ENCODE measurements at places on chromosomes 13 and 19. TPM values are rescaled to one million over a fixed set of nuclear protein-coding genes. Genes with fewer than 3 reads are reported as not detected.

DNA sequence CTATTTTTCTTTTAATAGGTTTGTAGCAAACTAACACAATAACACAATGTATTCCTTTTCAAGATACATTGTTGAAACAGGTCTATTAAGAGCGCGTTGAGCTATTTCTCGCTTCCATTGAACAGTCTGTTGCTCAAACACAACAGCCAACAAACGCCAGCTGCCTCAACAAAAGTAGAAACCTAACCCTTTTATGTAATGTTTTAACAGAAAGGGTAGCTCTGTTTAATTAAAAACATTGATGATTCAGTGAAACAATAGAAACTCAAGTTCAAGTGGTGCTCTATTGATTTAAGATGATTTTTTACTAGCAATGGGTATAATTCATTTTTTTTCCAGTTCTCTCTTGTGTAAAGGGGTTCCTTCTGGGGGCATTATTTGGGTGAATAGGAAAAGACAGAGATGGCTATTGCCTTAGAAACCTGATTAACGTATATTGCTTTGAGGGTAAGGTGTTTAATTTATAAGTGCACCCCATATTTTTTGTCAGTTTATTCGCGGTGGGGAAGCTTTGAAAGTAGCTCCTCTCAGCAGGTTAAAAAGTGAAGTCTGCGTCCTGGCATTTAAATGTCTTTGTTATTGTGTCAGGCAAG, 14.9 kb downstream of the ZIC2 start:
- DNase-seq: no peak

FCAR gene
- not detected for polyA plus RNA-seq

CRX gene
- polyA plus RNA-seq: 0.21 TPM

- DNase-seq: no peak
These were observed 162.1 kb upstream of the TMTC4 start for GRCh38 chr13:100836711-100837110.

STARD13 gene
- 23.7 TPM for polyA plus RNA-seq

KIR2DL3 gene
- not detected for polyA plus RNA-seq

MVB12A gene
- polyA plus RNA-seq: 97.6 TPM

DNA sequence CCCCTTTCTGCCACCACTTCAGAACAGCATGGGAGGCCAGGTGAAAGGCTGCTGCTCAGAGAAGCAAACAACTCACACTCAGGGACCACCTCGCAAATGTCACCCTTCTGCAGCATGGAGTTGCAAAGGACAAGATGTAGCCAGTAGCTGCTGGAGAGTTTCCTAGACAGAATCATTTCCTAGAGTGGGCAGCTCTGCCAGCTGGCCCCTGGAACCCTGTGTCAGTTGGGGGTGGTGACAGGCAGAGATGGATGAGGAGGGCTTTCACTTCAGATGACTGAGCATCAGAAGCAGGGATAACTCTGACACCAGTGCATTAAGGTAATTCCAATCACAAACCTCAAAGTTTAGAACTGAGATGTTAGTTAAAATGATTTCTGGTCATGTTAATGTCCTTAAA, 34.4 kb upstream of the EPHX3 start:
- DNase-seq: no peak

DNA sequence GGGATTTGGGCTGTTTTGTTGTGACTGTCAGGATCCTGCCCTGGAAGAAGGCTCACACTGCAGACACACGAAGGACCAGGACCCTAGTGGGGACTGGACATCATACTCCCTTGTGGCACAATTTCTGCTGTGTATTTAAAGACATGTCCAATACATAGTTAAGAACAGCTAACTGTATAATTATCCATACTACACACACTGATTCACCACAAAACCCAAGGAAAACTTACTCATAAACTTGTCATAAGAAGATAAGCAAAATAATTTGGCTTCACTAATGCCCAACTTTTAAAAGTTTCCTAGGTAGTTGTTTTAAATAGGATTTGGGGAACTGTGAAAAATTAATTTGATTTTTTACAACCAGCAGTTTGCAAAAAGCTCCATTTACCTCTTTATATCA, 46.1 kb downstream of the LATS2 start:
- DNase-seq: no peak

DNA sequence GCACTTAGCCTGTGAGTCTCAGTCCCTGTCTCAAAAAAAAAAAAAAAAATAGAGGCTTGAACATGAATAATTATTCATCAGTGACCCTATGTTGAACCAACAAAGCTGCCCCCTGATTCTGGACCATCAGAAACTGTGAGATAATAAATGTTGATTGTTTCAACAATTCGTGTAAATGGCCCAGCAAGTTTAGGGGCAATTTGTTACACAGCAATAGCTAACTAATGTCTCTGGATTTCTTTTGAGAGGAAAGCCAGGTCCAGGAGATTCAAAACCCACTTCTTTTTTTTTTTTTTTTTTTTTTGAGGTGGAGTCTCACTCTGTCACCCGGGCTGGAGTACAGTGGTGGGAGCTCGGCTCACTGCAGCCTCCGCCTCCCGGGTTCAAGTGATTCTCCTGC, 12.5 kb upstream of the TLE6 start:
- no peak for DNase-seq

GRCh38 chr13:75879656-75880055, 243.5 kb downstream of the LMO7 start:
- DNase-seq: no peak

- DNase-seq: no peak
These were observed 167.2 kb downstream of the KLF5 start for GRCh38 chr13:73225990-73226389.

DNA sequence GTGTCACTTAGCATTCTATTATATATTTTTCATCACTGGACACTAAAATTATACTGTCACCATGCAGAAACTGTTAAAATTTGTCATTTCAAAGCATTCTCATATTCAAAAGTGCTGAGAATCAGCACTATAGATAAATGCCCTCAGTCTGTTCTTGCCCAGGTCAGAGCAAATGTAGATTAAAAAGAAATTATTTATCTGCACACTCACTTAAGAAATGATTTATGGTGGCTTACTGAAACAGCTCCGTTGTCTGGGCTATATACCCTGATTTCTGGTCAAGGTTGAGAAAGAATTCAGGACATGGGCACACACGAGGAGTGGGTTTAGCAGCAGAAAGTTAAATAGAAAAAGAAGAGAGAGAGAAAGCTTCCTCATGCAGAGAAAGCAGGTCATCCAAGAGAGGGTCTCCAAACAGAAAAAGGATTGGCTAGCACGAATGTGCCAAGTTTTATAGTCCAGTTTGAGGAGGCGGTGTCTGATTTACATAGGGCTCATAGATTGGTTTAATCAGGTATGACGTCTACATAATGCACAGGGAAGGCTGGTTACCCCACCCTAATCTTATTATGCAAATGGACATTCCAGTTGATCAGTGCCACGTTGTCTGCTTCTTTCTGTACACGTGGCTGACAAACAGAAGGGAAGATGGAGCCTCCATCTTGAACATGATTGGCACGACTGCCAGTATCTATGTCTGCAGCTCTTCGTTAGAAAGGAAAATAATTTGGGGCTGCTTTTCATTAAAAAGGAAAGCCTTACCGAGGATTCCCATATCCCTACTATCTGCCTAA, 47.3 kb upstream of the N4BP2L1 start:
- no peak for DNase-seq

DNA sequence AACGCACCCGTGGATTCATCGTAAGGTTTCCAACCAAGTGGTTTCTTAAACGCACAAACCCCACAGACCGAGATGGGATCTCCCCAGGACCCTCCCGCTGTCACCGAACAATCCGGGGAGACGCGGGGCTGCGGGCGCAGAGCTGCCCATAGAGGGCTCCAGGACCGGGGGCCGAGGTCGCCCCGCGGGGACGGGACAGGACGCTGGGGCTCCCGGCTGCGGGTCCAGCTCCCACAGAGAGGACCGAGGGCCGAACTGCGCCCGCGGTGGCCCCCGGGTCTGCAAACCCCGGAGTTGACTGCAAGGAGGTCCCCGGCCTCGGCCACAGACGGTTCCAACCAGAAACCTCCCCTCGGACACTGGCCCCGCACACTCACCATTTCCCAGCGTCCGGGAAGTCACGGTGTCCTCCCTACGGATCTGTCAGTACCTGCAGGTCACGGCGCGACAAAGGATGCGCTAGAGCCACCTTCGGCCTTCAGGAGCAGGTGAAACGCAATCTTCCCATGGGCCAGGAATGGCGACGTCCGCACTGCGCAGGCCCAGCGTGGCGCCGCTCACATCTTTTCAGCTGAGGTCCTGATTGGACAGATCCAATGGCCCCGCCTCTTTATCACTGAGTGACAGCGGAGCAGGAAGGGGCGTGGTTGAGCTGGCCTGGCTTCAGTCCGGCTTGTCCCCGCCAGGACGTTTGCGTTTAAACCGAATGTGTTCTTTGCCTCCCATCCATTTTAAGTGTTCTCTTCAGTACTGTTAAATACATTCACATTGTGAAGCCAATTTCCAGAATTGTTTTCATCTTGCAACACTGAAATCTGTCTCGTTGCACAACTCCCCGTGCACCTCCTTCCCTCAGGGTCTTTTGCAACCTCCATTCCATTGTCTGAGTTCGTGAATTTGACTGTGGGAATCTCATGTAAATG, at the start of gene ZNF14:
ZNF14 (minus strand) TSS at position 534 of the 923 bp plus-strand sequence; CDS start at position 380, 154 bp downstream.
- DNase-seq: peak; percentile 95

DNA sequence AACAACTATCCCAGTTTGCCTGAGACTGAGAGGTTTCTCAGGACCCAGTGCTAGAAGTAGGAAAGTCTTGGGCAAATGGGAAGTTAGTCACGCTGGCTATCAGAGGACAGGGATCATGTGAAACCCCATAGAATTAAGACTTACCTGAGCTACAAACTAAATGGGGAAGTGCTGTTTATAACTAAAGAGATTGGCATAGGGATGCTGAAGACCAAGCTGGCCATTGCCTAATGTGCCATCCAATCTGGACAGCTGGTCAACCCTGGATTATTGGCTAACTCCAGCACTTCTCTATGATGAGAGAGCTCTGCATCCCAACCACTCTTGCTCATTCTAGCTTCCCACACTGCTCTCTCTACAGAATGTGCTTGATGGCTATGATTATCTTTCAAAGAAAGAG, 216.1 kb downstream of the TDRD3 start:
- DNase-seq: no peak

GRK1 gene
- polyA plus RNA-seq: 0.19 TPM

OVOL3 gene
- polyA plus RNA-seq: not detected

DNA sequence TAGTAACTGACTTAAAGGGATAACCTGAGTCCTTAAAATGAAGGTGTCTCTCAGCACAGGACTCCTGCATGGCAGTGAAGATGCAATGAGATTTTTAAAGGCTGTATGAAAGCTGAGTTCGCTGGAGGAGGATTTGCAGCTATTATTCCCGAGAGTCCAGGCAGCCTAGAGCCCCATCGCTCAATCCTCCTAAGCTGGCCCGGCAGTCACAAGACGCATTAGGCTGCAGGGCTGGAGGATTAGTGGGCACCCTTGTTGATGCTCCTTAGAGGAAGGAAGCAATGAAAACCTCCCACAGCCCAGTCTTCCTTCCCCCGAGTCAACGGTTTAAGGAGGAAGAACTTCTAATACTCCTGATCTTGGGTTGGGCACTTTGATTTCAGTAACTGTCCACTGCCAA, 239.5 kb downstream of the EFNB2 start:
- DNase-seq: no peak

GIPR gene
- polyA plus RNA-seq: 1.1 TPM

- DNase-seq: no peak
These were observed 1.3 kb downstream of the SIRT6 start for GRCh38 chr19:4181053-4181508.

DNA sequence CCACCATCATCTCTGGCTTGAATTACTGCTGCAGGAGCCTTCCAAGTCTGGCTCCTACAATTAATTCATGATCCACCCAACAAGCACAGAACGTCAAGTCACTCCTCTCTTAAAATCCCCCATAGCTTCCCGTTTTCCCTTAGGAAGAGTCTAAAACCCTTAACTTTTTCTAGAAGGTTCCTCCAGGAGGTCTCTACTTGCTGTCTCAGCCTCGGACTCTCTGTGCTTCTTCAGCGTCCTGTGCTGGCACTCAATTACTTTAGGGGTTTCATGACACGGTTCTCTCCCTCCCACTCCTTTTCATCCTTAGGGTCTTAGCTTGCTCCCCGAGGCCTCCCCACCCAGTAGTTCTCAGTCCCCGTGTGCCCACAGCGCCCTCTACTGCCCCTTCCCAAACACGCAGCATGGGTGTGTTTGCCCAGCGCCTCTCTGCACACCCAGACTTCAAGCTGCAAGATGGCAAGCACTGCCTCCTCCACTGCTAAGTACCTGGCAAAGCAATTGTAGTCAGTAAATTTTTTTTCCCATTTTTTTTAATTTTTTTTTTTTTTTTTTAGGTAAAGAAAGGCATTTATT, 25.8 kb upstream of the MAP3K10 start:
- no peak for DNase-seq

DNA sequence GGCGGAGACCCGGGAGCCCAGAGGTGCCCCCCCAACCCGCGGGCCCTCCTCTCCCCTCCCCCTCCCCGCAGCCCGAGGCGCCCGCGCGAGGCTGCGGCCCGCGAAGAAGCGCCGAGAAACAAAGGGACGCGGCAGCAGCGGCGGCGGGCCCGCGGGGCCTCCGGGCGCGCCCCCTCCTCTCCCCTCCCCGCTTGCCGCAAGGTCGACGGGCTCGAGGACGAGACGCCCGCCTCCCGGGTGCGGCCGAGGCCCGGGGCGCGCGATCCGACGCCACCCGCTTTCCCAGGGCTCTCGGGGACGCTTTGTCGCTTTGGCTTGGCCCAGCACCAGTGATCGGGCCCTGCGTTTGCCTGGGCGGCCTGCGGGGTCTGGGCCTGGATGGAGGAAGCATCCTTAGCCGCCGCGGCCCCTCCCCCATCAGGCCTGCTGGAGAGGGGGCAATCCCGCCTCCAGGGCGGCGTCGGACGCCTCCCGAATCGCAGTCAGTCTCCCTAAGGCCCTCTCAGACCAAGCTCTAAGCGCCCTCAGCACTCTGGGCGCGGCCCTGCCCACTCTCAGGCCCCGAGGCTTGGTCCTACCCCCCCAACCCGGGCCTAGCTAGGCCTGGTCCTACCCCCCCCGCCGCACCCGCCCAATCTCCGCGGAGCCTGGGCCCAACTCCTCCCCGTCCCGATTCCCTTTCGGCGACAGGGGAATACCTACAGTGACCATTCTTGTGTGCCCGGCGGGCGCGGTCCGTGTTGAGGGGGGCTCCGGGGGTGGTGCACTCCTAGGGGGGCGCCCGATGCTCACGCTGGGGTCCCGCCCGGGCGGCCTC, 740 bp downstream of the ELAVL3 start:
- no peak for DNase-seq

CLEC4G gene
- not detected for polyA plus RNA-seq

CYP2F1 gene
- polyA plus RNA-seq: 0.21 TPM

- DNase-seq: no peak
These were observed 13.1 kb downstream of the ZNF14 start for GRCh38 chr19:19719798-19720197.

DNA sequence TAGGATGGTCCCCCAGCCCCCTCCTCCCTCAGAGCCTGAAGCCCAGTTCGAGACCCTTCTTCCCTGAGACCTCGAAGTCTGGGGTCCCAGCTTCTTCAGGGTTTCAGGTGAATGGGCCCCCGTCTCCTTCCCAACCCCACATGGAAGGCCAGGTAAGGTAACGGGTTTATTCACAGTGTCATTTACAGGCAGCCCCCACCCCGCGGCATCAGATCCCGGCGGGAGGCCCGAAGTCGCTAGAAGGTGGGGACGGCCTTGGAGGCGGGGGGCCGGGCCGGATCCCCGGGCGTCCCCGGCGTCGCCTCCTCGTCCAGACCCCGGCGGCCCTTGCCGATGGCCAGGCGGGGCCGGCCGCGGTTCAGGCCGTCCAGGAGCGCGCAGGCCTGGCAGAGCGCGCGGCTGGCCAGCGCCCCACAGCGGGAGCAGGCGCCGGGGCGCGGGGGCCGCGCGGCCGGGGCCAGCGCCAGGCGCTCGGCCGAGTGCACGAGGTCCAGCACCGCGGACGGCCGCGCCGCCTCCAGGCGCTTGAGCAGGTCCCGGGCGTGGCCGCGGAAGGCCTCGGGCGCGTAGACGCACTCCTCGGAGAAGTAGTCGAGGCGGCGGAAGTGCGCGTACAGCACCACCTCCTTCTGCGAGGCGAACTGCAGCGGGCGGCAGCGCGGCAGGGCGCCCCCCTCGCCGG, 9.7 kb downstream of the CTU1 start:
- DNase-seq: no peak
